ENCODE measurements at places on chromosomes 12 and 14.

DNA sequence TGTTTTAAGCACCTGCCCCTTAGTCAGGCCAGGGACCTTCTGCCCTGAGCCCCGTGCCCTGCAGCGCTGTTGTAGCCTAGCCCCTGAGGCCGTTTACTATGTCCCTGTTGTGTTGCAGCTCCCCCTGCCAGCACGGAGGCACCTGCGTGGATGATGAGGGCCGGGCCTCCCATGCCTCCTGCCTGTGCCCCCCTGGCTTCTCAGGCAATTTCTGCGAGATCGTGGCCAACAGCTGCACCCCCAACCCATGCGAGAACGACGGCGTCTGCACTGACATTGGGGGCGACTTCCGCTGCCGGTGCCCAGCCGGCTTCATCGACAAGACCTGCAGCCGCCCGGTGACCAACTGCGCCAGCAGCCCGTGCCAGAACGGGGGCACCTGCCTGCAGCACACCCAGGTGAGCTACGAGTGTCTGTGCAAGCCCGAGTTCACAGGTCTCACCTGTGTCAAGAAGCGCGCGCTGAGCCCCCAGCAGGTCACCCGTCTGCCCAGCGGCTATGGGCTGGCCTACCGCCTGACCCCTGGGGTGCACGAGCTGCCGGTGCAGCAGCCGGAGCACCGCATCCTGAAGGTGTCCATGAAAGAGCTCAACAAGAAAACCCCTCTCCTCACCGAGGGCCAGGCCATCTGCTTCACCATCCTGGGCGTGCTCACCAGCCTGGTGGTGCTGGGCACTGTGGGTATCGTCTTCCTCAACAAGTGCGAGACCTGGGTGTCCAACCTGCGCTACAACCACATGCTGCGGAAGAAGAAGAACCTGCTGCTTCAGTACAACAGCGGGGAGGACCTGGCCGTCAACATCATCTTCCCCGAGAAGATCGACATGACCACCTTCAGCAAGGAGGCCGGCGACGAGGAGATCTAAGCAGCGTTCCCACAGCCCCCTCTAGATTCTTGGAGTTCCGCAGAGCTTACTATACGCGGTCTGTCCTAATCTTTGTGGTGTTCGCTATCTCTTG lies 7.6 kb downstream of the DLK1 start:
- DNase-seq, result no peak

- DNase-seq, result no peak
These were observed 20.7 kb downstream of the KRT85 start for GRCh38 chr12:52346593-52346992.

DNA sequence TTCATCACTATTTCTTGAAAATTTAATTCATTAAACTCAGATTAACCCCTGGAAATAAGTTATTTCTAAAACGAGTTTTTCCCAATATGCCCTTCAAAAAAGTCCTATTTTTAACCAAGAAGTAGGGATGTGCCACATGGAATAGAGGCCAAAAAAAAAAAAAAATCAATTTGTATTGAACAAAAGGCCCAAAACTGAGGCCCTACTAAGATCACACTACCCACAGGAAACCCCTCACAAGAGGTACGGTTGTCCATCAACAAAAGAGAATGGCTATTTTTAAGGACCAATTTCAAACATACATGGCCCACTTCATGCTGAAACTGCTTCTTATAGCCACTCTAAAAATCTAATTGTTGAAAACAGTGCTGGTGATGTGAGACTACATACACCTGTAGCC lies 7.5 kb upstream of the BAZ2A start:
- no peak for DNase-seq

GRCh38 chr12:125399489-125399888 lies 334.3 kb downstream of the AACS start:
- DNase-seq, result no peak

DNA sequence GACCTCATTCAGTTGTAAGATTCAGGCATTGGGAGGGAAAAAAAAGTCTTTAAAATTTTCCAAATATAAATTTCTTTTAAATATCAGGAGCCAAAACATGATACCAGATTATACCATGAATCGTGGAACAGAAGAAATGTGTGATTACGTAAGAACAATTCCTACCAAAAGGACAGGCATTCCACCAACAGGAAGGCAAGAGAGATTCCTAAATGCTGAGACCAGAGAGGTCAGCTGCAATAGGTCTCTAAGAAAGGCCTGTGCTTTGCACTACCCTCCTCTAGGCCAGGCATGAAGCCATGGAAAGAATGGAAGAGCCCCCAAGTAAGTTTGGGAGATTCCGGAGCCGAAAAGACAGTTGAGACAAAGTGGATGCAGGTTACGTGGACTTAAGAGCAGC lies 83.7 kb downstream of the PTGER2 start:
- DNase-seq, result no peak

- no peak for DNase-seq
These were observed 162.1 kb upstream of the NTF3 start for GRCh38 chr12:5269846-5270245.

- no peak for DNase-seq
These were observed 78.9 kb downstream of the AKAP6 start for GRCh38 chr14:32408018-32408417.

- no peak for DNase-seq
These were observed 36.6 kb downstream of the STAB2 start for GRCh38 chr12:103623716-103624115.

GRCh38 chr14:85572011-85572410 lies 42.1 kb downstream of the FLRT2 start:
- DNase-seq, result no peak

- no peak for DNase-seq
These were observed 512.4 kb upstream of the TMPO start for GRCh38 chr12:98002887-98003493.

DNA sequence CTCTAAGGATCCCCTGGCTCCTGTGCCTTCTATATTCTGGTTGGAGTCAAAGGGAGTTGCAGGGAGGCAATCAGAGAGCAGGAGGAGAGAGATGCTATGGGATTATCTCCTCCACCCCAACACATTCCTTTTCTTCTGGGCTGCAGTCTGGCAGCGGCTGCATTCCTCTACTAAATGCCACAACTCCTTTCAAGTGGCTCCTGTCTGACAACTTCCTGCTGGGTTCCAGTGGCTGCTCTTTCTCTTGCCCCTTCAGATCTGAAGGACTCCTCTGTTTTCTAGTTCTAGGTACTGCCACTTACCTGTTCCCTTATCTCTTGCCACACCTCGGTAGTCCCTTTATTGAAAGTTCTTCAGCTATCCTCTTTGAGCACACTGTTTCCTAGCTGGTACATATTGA lies 425.0 kb downstream of the SNAPC1 start:
- no peak for DNase-seq

DNA sequence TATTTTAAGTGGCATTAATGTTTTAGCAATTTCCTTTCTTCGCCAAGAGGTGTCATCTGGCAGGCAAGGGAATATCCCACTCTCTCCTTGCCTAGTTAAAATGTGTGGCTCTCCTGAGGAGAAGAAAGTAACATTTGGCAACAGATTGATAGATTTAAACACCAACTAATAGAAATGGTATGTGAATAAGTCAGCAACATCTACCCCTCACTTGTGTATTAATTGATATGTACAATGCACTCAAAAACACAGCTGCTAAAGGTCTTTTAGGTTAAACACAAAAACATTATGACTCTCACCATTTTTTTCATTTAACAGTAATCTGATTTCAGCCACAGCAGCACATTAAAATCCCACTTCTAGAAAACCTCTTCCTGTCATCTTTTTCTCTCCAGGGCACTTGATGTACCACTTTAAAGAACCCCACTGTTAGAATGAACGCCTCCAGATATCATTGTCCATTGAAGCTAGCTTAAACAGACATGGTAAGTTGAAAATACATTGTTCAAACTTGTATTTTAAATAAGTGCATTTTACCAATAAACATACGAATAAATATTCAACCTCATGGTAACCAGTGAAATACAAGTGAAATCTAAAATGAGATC lies 151.7 kb downstream of the RPAP3 start:
- DNase-seq, result no peak

GRCh38 chr12:11697670-11698387 lies 48.4 kb downstream of the ETV6 start:
- no peak for DNase-seq

GRCh38 chr14:68510201-68511128 lies 282.4 kb downstream of the ZFP36L1 start:
- no peak for DNase-seq

- DNase-seq, result no peak
These were observed 707.3 kb downstream of the MED13L start for GRCh38 chr12:115570069-115570777.

GRCh38 chr14:98227727-98228111 lies 1044.3 kb downstream of the BCL11B start:
- DNase-seq, result no peak

GRCh38 chr14:53390008-53390407 lies 236.9 kb upstream of the DDHD1 start:
- no peak for DNase-seq

DNA sequence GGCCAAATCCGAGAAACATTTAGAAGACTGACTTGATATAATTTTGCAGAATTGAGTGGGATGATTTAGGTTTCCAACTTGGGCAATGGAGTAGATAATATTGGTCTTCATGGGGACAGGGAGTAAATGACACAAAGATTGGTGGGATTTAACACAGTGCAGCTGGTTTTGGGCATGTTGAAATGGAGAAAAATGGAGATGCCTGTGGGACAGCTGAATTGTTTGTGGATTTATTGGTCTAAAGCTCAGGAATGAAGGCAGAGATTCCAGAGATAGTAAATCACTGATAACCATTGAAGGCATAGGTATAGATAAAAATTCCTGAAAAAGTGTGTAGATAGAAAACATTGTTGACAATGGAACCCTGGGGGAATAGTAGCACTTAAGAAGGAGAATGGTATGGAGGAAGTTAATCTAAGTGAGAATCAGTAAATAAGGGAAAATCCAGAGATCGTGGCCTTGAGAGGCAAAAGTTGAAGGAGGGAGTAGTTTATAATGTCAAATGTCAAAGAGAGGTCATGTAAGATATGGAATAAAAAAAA lies 120.9 kb upstream of the ATP2B1 start:
- no peak for DNase-seq

DNA sequence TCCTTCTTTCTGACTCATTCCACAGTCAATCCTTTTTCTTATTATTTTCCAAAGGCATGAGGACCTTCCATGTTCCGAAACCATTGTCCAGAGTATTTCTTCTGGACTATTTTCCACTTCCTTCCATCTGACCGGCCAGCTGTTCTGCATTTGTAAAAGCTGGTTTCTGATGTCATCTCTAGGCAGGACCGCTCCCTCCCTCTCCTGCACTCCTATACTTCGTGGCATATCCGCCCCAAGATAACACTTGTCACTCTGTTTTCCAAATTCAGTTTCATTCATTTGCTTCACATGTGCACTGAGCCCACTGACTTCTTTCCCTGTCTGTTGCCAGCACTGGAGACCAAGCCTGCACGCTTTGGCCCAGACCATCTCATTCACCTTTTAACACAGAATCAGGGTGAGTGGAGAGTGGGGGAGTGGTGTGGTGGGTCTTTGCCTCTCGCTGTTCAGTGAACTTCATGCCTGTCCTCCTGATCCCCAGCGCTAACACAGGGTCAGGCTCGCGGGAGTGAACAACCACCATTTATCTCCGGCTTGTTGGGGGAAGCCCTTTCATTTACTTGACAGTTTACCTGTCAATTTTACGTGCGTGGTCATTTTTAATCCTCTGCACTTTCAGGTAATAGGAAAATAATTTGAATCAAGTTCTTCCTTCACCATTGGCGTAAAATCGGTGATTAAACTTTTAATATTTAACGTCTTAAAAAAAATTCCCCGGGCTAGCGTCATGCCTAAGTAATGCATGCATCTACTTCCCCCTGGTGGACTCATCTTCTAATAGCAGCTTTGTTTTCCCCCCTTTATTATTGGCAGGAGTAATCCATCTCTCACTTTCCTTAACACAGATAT lies 52.5 kb downstream of the C12orf75 start:
- DNase-seq, result no peak

DNA sequence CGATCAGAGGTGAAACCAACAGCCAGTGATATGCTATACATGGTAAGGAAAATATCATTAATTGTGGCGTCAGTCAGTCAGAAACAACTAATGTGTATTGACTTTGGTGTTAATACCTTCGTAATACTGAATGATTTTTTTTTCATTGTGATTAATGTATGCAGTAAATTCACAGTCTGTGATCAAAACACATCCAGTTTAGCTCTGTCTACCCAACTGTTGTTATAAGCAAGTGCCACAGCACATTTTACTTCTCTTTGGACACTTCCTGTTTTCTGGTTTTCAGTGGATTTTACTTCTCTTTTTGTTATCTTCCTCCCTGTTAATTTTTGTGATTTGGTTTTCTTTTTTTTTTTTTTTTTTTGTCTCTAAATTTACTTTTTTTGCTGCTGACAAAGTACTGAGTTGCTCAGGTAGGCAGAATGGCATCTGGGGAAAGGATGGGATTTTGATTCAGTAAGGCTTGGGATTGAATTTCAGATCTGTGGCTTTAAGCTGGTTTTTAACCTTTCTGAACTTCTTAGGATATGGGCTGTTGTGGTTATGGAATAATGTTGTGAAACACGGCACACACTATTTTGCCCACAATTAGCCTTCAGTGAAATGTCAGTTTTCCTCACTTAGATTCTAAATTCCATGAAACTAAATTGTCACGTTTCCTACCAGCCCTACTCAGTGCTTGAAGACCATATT lies 604 bp downstream of the GLIPR1 start:
- no peak for DNase-seq

GRCh38 chr12:40663781-40664180 lies 28.5 kb upstream of the CNTN1 start:
- DNase-seq, result no peak

Data from activated T-helper 9 cell treated with anti-CD3 and anti-CD28 coated beads, Interleukin-2, amount 50 U/mL, for 16 hours (primary cell).